ENCODE measurements at places on chromosomes 1 and 21.
A peak's percentile ranks its signal among the peaks of the same experiment; 100 is the strongest.

DNA sequence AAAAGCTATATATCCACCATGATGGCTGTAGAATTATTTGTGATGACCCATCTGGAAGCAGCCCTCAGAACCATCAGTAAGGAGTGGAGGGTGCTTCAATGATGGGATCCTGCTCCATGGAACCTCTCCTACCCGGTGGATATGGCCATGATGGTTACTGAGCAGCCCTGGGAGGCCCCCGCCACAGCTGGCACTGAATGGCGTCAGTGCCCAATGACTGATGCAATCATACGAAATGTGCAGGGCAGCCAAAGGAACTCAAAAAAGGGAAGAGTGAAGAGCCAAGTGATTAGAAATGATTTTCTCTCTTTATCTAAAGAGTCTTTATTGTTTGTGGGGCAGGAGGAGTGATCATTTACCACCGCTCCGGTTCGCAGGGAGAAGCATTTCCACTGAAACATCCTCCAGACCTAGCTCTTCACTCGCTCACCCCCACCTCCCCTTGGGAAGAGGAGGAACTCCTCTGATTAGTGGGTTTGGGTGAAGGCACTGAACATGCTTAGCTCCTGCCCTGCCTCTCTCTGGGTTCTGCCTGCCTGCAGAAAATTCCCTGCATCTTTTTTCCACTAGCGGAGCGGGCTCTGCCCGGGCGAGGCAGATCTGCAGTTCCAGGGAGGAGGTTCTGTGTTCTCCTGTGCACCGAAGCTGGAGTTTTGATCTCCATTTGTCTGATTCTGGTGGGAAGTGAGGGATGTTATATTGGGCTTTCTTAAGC is 260.3 kb downstream of the GRIK3 start:
- DNase-seq: peak; percentile 18

DNA sequence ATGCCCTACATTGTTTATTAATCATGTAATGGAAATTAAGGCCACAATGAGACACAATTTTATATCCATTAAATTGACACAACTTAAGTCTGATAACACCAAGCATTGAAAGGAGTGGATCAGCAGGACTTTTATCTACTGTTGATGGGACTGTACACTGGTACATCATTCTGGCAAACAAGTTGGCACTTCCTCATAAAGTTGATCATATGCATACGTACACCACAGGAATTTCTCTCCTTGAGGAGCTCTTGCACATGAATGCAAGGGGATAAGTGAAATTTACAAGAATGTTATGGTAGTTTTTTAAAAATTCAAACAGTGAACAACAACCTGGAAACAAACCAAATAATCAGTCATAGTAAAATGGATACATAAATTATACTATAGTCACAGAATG is 20.1 kb downstream of the RAVER2 start:
- no peak for DNase-seq

- DNase-seq: no peak
Measured at GRCh38 chr1:218625393-218625792, 280.3 kb downstream of the TGFB2 start.

GRCh38 chr1:30446095-30446494 is 277.3 kb downstream of the MATN1 start:
- no peak for DNase-seq
